Bladder microvascular endothelial cell (primary cell): ENCODE measurements at places on chromosomes 6 and 20. TPM values are rescaled to one million over a fixed set of nuclear protein-coding genes. Genes with fewer than 3 reads are reported as not detected.

RNF39 gene
- not detected in 2 replicates for total RNA-seq

DLL1 gene
- total RNA-seq = 2.2 and 2.6 TPM in 2 replicates

EDN1 gene
- 199 and 486 TPM in 2 replicates for total RNA-seq

TMEM244 gene
- total RNA-seq = not detected in 2 replicates

MOXD1 gene
- 0.13 and 0.16 TPM in 2 replicates for total RNA-seq

GJA10 gene
- total RNA-seq = not detected in 2 replicates

CLPSL2 gene
- total RNA-seq = not detected in 2 replicates
